Tibial nerve (tissue), 4 donors: ENCODE measurements at places on chromosomes 12 and 14. TPM values are rescaled to one million over a fixed set of nuclear protein-coding genes. Genes with fewer than 3 reads are reported as not detected.
A peak's percentile ranks its signal among the peaks of the same experiment; 100 is the strongest.

Gene SLC4A8
- 1.1 TPM for total RNA-seq

DNA sequence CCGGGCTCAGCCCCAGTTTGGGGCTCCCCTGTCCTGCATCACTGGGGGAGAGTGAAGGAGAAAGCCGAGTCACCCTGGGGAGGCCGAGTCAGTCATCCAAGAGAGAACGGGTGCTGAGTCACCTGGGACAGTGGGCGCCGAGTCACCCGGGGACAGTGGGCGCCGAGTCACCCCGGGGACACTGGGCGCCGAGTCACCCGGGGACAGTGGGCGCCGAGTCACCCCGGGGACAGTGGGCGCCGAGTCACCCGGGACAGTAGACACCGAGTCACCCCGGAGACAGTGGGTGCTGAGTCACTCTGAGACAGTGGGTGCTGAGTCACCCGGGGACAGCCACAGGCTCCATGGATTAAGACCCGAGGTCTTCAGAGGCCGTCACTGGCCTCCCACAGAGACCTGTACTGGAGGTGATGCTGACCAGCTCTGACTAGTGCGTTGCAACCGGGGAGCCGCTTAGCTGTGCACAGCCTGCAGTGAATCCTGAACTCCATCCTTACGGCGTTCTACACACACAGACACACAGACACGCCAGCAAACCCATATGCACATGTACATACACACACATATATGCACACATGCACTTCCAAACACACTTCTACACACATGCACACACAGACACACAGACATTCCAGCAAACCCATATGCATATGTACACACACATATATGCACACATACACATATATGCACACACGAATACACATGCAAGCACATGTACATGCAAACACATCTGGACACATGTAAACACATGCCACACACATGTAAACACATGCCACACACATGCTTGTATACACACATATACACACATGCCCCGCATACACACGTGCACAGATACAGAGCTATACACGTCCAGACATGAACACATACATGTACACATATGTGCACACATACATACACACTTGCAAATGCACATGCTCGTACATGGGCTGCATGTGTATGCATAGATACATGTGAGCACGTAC is 64.9 kb upstream of the GALNT9 start:
- DNase-seq, result no peak

Gene ALG10B
- total RNA-seq, result 5.4 TPM

DNA sequence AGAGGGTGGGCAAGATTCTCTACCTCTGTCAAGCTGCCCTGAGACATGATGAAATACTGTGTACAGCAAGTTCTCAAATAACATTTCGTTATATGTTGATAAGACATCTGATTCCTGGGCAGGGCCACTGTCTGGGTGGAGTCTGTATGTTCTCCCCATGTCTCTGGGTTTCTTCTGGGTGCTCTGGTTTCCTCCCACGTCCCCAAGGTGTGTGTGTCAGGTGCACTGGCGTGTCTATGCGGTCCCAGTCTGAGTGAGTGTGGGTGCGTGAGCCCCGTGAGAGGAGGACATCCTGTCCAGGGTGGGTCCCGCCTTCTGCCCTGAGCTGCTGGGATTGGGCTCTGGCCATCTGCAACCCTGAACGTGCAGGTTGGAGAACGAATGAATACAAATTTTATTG is 29.6 kb downstream of the KCTD10 start:
- DNase-seq, result no peak

- DNase-seq, result no peak
Measured at GRCh38 chr14:65255583-65256461, 153.5 kb upstream of the MAX start.

GRCh38 chr12:132124766-132125425 is 19.2 kb downstream of the DDX51 start:
- no peak for DNase-seq

GRCh38 chr14:35989736-35990135 is 163.6 kb downstream of the BRMS1L start:
- DNase-seq, result no peak

DNA sequence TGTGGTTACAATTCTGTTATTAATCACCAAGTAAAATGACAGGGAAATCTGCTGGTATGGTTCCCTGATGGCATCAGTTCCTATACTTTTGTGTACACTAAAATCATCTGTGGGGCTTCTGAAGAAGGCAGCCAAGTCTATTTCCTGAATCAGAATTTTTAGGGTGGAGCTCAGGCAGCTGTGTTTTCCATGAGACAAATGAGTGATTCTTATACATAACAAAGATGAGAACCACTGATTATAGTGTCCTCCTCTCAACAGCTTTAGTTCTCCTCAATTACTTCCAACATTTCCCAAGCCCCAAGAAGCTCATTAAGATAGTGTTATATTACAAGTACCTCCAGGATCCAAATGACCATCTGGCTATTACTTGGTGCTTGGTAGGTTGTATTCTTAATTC is 64.5 kb upstream of the USP44 start:
- DNase-seq, result no peak

DNA sequence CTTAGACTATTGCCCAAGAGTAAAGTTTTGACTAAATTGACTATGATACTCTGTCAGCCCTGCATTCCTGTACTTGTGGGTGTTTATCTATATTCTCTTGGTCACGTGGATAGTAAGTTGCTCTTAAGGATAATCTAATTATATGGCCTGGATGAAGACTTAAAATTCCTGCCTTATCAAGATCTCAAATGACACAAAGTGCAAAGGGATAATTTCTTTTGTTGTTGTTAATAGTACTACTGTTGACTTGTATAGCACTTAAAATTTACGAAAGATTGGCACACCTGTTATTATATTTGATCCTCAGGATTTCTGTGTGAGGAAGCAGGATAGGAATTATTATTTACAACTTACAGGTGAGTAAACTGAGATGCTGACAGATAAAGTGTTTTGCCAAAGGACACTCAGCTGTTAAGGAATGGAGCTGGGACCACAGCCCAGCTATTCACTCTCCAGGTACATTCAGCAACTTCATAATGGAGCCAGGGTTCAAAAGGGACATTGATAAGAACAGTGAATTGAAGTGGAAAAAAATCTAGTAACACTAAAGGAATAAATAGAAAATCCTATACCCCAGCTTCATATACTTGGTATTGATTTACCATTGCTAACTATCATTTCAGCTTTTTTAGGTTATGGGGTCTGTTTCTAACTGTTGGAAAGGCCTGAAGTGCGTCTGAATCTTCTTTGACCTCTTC is 53.4 kb upstream of the EVL start:
- no peak for DNase-seq

Gene OAS2
- total RNA-seq, result 6.1 TPM

DNA sequence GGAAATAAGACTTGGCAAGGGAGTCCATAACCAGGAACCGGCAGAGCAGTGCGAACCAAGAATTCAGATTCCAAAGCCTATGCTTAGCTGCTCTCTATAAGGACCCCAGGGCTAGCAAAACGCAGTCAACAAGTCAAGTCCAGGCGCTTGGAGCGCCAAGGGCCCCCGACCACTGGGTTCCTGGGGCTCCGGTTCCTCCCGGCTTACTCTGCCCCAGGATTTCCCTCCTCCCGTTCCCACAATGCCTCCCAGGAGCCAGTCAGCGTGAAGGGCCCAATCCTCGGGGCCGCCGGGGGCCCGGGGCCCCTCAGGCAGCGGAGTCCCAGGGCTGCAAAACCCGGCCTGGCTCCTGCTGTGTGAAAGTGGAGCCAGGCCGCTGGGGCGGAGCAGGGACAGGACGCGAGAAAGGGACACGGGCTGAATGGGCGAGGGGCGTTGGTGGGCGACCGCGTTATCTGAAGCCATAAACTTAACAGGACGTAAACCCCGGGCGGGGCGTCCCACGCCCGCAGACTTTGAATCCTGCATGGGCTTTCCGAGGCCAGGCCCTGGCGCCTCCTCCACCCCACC is 1.5 kb downstream of the KRT8 start:
- DNase-seq, result peak; percentile 17

GRCh38 chr14:97036086-97036852 is 239.1 kb downstream of the VRK1 start:
- no peak for DNase-seq

DNA sequence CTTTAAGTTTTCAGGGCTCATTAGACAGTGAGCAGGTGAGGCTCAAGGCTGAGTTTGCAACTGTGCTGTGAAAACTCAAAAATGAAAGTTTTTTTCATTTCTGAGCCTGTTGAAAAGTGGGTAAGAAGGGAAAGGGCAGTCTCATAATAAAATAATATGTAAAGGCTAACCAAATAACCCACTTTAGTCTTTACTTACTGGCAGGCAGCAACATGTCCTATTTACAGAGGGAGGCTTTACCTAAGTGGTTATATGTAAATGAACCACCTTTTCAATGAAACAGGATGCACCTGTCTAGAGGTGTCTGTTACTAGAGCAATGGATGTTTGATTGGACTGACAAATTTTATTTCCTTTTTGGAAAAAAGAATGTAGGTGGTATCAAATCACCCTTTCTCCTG is 158.0 kb downstream of the ETV6 start:
- DNase-seq, result no peak

GRCh38 chr14:73802431-73803188 is 49.0 kb upstream of the PTGR2 start:
- no peak for DNase-seq

Gene FAIM2
- 46.8 TPM for total RNA-seq

Gene SYT10
- total RNA-seq, result 1.4 TPM

DNA sequence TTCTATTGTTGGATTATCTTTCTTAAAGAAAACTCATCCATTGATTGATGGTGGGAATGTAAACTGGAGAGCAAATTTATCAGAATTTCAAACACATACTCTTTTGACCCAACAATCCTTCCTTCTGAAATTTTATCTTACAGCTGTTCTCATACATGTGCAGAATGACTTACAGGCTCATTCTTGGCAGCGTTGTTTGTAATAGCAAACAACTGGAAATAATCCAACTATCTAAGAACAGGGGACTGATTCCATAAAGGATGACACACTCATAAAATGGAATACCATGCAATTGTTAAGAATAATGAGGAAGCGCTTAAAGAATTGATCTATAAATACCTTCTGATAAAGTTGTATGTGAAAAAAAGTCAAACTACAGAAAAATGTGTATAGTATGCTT is 24.0 kb downstream of the RHOJ start:
- DNase-seq, result no peak

GRCh38 chr12:93676408-93677194 is 574 bp upstream of the CRADD start:
- DNase-seq, result no peak

- no peak for DNase-seq
Measured at GRCh38 chr14:92247341-92247740, 75.6 kb upstream of the SLC24A4 start.

Gene BBOF1
- 3.7 TPM for total RNA-seq

GRCh38 chr14:103741876-103742275 is 26.3 kb downstream of the ZFYVE21 start:
- peak; percentile 5 for DNase-seq

GRCh38 chr14:73785834-73786635 is 65.6 kb upstream of the PTGR2 start:
- peak; percentile 68 for DNase-seq

DNA sequence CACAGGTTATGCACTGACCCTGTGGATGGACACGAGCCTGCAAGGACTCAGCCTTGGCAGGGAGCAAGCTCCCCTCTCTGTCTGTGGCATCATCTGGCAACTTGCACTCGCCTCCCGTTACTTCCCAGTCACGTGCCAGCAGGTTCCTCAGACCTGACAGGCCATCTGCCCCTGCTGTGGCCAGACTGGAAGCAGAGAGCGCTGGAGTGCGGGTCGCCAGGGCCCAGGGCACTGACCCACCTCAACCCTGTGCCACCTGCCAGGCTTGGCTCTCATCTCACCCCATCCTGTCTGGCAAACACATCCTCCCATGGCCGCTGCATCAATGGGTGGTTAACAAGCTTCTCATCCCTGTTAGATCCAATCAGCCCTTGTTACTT is 28.4 kb downstream of the SLC6A12 start:
- no peak for DNase-seq

DNA sequence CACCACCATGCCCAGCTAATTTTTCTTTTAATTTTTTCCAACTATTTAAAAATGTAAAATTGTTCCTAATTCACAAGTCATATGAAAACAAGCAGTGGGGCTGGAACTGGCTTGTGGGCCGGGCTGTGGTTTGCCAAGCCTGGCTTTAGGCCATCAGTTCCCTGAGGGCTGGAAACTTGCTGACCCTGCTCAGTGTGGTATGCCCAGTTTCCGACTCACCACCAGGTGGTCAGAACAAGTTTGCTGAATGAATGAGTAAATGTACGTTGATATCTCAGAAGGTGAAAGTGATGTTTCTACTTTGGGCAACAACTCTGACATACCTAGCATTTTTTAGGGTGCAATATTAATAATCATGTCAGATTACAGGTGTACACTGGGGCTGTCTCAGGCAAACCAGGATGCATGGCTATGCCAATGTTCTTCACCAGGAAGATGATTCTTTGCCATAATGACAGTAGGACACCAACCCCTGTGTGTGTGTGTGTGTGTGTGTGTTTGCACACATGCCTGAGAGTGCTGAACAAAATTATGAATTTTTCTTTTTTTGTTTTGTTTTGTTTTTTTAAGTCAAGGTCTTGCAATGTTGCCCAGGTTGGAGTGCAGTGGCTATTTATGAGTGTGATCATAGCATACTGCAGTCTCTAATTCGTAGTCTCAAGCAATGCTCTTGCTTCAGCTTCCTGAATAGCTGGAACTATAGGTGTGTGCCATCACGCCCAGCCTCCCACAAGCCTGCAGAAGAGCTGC is 106.1 kb downstream of the PTPN11 start:
- no peak for DNase-seq

GRCh38 chr14:30521899-30522736 is 36.8 kb upstream of the G2E3 start:
- DNase-seq, result no peak

DNA sequence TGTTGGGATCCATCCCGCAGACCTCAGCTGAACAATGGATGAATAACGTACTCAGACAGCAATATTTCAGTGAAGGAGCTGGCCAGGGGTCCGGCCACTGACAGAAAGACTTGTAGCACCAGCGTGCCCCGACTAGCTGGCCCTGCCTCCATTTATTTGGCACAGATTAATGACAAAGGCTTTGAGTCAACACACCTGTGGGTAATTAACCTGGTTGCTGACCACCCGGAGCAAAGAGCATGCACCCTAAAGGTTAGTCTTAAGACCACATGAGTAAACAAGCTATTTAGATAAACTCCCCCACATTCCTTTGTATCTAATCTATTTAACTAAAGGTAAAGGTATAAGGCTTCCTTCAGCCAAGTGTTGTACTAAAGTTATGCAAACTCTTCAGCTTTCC is 868.6 kb downstream of the LRFN5 start:
- no peak for DNase-seq

Gene EID3
- 9.8 TPM for total RNA-seq

DNA sequence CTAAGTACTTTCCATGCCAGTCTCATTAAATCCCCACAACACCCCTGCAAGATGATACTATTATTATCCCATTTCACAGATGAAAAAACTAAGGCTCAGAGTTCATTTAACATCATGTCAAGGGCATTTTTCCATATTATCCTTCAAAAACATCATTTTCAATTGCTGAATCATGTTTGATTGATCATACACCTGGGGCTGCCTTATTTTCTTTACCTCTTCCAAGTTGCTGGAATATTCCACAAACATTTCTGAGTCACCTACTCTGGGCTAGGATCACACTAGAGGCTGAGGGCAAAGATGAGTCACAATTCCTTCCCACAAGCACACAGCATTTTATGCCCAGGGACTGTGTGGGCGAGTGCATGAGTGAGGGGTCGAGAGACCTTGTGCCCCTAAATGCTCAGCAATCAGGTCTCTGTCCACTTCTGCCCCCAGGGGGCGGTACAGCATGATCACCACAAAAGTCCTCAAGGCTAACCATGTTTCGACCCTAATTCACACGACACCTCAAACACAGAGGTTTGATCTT is 14.1 kb upstream of the TMEM119 start:
- no peak for DNase-seq

Gene MSI1
- total RNA-seq, result 0.22 TPM

Gene LRP6
- 30.6 TPM for total RNA-seq

Gene TSPAN19
- total RNA-seq, result not detected
